ENCODE measurements at places on chromosomes 11 and 22. TPM values are rescaled to one million over a fixed set of nuclear protein-coding genes. Genes with fewer than 3 reads are reported as not detected.

DNA sequence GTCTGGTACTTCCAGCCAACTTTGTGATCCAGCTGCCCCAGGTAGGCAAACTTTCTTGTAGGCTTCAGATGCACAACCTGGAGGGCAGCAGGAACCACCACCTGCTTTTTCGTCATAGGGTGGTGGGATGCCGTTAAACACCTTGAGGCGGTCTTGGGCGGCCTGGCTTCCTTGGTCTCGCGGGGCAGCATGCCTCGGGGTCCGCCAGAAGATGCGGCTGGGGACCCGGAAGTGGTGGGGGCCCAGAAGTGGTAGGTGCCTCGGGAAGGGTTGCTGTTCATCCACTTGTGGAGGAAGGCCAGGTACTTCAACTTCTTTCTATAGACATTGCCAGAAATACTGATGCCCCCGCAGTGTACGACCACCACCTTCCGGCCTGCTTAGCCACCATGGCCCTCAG is 13.3 kb downstream of the DUSP18 start:
- no peak for DNase-seq

The DHCR7 gene
- 25.8 TPM for total RNA-seq

The CLCF1 gene
- 2.0 TPM for total RNA-seq

The CAT gene
- total RNA-seq: 78.6 TPM

The JAML gene
- total RNA-seq: 0.50 TPM

The LAYN gene
- total RNA-seq: 4.0 TPM

The CARNS1 gene
- total RNA-seq: 26.6 TPM

DNA sequence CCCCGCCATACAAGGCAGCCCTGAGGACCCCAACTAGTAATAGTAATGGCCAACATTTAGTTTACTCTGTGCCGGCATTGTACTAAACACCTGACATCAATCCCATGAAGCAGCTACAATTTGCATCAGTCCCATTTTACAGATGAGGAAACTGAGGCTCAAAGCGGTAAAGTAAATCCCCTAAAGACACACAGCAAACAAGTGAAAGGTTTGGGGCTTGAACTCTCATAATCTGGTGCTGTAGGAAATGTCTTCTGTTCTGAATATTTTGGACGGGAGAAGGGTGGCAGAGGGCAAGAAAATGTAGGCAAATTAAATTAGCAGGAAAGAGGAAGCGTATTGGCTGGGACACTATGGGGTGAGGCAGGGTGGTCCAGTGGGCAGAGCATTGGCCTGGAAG is 160.3 kb upstream of the SYT13 start:
- no peak for DNase-seq

DNA sequence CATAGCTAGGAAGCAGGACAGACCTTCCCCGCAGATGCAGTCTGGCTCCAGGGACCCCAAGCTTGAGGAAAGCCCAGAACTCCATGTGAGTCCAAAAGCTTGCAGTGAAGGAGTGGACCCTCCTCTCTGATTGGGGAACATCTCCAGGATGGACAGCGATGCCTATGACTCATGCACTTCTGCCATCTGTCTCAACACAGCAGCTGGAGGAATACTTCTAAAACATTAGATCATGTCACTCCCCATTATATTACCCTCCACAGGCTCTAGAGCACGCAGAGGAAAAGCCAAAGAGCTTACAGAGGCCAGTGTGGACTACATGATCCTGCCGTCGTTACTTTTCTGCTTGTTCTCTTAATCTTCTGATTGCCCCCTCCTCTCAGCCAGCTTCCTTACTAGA is 605.7 kb downstream of the INSC start:
- no peak for DNase-seq

DNA sequence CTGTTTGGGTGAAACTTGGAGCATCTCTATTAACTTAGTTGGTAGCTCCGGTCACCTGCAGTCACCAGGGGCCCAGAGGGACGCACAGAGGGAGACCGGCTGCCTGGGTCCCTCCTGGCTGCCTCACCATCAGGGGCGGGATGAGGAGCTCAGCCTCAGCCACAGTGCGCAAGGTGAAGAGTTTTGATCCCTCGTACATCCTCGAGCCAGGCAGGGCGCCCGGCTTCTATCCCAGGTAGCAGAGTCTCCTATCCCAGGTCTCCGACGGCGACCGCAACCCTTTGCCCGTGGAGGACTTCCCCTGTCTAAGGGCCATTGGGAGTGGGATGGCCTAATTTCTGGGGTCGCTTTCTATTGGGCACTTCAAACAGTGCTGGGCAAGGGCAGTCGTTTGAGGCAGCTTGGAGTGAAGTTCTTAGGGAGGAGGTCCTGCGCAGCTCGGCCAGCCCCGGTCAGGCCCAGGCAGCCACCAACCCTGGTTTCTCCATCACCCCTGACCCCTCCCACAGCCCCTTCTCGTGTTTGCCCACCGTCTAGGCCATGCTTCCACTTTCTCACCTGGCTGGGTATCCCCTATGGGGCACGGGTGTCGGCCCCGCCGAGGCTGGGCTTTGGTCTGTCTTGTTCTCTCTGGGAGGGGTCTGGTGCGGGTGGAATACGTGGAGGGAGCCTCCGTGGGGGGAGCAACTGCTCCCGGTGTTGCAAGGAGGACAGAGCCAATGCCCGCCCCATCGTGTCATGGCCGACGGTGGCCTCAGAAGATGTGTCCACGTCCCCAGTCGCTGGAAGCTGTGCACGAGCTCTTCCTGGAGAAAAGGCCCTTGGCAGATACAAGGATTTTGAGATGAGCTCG is 3.6 kb upstream of the MRGPRG start:
- DNase-seq: no peak

DNA sequence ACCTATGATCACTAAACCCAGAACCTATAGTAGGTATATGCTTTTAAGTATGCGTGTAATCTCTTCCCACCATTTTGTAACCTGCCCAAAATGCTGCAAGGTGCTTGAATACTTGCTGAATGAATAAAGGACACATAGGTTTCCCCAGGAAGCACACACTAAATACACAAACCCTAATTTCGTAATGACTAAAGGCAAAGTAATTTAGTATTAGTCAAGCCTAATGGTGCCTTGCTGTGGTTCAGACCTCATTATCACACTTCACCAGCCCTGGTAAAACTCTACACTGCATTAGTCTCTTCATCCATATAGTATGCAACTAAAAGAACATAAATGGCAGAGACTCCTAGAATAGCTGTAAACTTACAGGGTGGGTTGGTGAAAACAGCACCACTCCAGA is 289.0 kb upstream of the PITPNB start:
- no peak for DNase-seq

The ANO9 gene
- not detected for total RNA-seq

- no peak for DNase-seq
These were observed 8.9 kb downstream of the TTC17 start for GRCh38 chr11:43367382-43368178.

GRCh38 chr11:92702037-92702804 is 267.2 kb upstream of the MTNR1B start:
- DNase-seq: no peak

Measured in heart right ventricle (tissue), 16 donors.